ENCODE measurements at places on chromosomes 1 and 21. TPM values are rescaled to one million over a fixed set of nuclear protein-coding genes. Genes with fewer than 3 reads are reported as not detected.

FCRL4 gene
- total RNA-seq: not detected

- peak; percentile 8 for DNase-seq
These were observed 103.9 kb upstream of the DUSP10 start for GRCh38 chr1:221845650-221846371.

- DNase-seq: no peak
These were observed 3.8 kb downstream of the ACBD6 start for GRCh38 chr1:180498594-180498993.

- no peak for DNase-seq
These were observed 47.1 kb upstream of the CSF3R start for GRCh38 chr1:36529769-36530260.

DNA sequence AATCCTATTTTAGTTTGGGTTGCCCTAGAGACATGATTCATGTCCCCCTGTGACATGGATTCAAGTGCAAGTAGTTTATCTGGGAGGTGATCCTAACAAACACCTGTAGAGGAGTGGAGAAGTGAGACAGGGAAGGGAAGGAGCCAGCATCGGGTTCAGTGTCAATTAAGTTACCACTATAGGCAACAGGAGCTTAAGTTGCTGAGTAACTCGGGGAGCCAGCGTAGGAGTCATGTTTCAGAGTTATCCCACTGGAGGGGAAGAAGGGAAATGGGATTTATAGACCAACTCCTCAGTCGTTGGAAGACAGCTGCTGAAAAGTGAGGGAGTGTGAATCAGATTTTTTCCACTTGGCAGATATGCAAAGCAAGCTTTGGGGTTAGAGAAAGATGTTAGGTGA is 54.9 kb downstream of the SLC30A7 start:
- DNase-seq: no peak
